RWPE2 (cell line): ENCODE measurements at places on chromosomes 4 and X.
A peak's percentile ranks its signal among the peaks of the same experiment; 100 is the strongest.

DNA sequence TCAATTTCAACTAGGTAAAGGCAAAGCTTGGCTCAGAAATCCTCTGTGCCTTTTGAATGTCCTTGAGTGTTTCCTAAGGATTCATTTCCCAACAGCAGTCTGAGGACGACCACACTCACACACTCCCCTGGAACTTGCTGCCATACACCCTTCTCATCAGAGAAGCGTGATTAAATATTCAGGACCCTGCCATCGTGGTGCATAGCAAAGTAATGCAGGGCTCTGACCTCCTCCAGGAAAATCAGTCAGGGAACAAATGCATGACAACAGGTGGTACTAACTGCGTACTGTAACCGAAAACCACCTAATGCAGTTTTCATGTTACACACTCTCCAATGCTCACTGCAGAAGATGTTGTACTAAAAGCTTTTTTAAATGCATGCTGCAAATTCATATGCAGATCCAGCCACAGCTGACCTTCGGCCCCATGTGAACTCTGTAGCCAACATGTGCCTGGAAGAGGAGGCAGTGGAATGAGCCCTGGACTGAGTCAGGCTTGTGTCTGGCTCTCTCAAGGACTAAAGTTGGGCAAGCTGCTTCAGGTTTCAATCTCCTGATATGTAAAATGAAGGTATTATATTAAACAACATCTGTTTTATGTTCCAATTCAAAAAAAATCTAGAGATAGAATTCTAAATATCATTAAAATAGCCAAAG lies 238.3 kb downstream of the KCNIP4 start:
- H3K27ac ChIP-seq: no peak overlapping the region
- H3K27me3 ChIP-seq: no peaks in the 10 kb centered on the region

GRCh38 chrX:12981880-12982279 lies 7.0 kb downstream of the TMSB4X start:
- H3K4me3 ChIP-seq: no peak overlapping the region
- no peaks in the 10 kb centered on the region for H3K27me3 ChIP-seq
- no peak overlapping the region for H3K27ac ChIP-seq

GRCh38 chrX:115892056-115892708 lies 278.4 kb upstream of the AGTR2 start:
- no peak overlapping the region for H3K4me3 ChIP-seq
- H3K27ac ChIP-seq: no peak overlapping the region
- no peaks in the 10 kb centered on the region for H3K27me3 ChIP-seq

GRCh38 chr4:121428721-121429120 lies 47.9 kb upstream of the QRFPR start:
- H3K36me3 ChIP-seq: no peaks in the 10 kb centered on the region
- H3K27me3 ChIP-seq: no peaks in the 10 kb centered on the region

- H3K27ac ChIP-seq: no peak within 1 kb of the TSS
- DNase-seq: peak; percentile 82
- peaks cover 4% of the 10 kb centered on the region for H3K27me3 ChIP-seq
- peaks cover 9% of the 10 kb centered on the region for H3K4me1 ChIP-seq
- no peaks in the 10 kb centered on the region for H3K36me3 ChIP-seq
- H3K4me3 ChIP-seq: peak within 1 kb of the TSS; percentile 25
Observed at GRCh38 chr4:162163892-162164759, at the start of gene FSTL5. Gene FSTL5 (minus strand): TSS chr4:162164000. CDS start chr4:162111396, 52,604 bp downstream.

GRCh38 chr4:81921751-81922159 lies 450.0 kb upstream of the RASGEF1B start:
- no peaks in the 10 kb centered on the region for H3K4me1 ChIP-seq
- H3K27ac ChIP-seq: no peak overlapping the region
- no peak overlapping the region for H3K4me3 ChIP-seq
- H3K27me3 ChIP-seq: no peaks in the 10 kb centered on the region
- no peaks in the 10 kb centered on the region for H3K36me3 ChIP-seq

DNA sequence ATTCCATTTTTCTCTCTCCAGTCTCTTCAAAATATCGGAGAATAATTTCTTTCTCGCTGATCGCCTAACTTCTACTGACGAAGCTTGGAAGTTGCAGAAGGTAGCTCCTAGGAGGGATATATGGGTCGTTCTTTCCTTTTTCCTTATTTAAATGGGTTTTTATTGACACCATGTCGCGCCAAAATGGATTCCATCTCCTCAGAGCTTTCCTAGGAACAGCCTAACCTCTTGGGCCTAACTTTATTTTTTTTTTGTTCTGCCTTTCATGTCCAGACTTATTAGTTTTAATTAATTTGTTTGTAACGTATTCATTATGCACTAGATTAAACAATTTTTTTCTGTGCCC lies 359.4 kb upstream of the ZCCHC13 start:
- no peak for DNase-seq
- H3K4me1 ChIP-seq: no peaks in the 10 kb centered on the region
- H3K27me3 ChIP-seq: no peaks in the 10 kb centered on the region
- peak overlapping the region; percentile 52 for H3K27ac ChIP-seq

DNA sequence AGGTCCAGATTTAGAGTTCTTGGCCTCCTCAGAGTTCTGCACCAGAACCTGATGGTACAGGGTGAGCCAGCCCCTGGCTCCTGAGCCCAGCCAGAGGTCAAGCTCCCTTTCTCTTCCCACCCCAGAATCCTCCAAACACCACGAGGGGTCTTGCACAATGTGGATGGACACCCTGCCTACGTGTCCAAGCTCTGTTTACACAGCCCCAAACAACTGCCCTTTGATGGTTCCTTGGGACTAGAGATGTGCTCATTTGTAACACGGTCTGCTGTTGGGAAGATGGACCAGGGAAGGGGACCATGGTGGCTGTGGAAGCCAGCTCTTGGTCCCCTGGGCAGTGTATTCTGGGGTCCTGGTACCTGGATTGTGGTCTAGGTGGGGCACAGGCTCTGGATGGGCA lies 40.0 kb upstream of the RPS6KA3 start:
- no peak for DNase-seq
- H3K4me3 ChIP-seq: no peak overlapping the region
- no peaks in the 10 kb centered on the region for H3K36me3 ChIP-seq
- H3K27ac ChIP-seq: no peak overlapping the region
- H3K4me1 ChIP-seq: no peaks in the 10 kb centered on the region

- H3K4me3 ChIP-seq: no peak overlapping the region
- no peak for DNase-seq
- no peaks in the 10 kb centered on the region for H3K27me3 ChIP-seq
- peaks cover 27% of the 10 kb centered on the region for H3K4me1 ChIP-seq
- peaks cover 19% of the 10 kb centered on the region for H3K36me3 ChIP-seq
- H3K27ac ChIP-seq: peak overlapping the region; percentile 67
Observed at GRCh38 chr4:39730072-39730471, 32.1 kb downstream of the UBE2K start.

DNA sequence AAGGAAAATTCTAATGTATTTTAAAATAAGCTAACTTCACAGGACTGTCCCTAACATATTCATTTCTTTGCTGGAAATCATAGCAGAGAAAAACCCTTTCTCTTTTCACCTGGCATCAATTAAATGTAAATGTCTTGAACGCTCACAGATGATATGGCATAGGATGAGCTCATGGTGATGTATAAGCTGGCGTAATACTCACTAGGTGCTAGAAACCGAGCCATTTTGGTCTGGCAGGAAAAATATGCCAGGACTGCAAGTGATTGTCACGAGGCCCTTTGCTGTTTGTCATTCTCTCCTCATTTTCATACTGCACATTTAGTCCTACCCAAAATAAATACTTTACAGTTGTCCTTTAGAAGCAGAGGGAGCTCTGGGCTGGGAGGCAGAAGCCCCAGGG lies 222.7 kb upstream of the LNX1 start:
- no peaks in the 10 kb centered on the region for H3K27me3 ChIP-seq
- H3K36me3 ChIP-seq: no peaks in the 10 kb centered on the region
- DNase-seq: no peak
- H3K4me3 ChIP-seq: no peak overlapping the region
- no peaks in the 10 kb centered on the region for H3K4me1 ChIP-seq

- no peak for DNase-seq
- H3K4me1 ChIP-seq: peaks cover 9% of the 10 kb centered on the region
- H3K36me3 ChIP-seq: no peaks in the 10 kb centered on the region
- H3K4me3 ChIP-seq: no peak overlapping the region
- no peak overlapping the region for H3K27ac ChIP-seq
Observed at GRCh38 chrX:104255465-104255864, 732 bp upstream of the ESX1 start.

GRCh38 chr4:187090401-187090800 lies 366.7 kb upstream of the FAT1 start:
- no peak for DNase-seq
- H3K4me1 ChIP-seq: no peaks in the 10 kb centered on the region

DNA sequence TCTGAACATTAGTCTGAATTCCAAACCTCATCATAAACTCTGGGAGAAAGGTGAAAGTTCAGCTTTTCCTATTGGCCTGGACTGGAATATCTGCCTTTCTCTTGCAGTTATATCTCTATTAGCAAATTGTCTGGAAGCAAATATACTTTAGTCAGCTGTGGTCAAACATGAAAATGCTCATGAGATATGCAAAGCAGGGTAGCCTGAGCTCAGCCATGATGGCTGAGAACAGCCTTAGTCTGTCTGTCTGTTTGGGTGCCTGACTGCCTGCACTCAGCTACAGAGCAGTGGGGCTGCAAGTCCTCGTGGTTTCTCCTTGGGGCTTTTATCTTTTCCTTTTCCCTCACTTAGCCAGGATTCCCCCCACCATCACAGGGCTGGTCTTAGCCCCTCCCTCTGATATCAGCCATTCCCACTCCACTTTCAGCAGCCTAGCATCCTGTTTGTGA lies 19.5 kb upstream of the PGRMC2 start:
- H3K27me3 ChIP-seq: no peaks in the 10 kb centered on the region
- no peak overlapping the region for H3K27ac ChIP-seq
- H3K36me3 ChIP-seq: no peaks in the 10 kb centered on the region
- no peaks in the 10 kb centered on the region for H3K4me1 ChIP-seq
- H3K4me3 ChIP-seq: no peak overlapping the region
- no peak for DNase-seq

DNA sequence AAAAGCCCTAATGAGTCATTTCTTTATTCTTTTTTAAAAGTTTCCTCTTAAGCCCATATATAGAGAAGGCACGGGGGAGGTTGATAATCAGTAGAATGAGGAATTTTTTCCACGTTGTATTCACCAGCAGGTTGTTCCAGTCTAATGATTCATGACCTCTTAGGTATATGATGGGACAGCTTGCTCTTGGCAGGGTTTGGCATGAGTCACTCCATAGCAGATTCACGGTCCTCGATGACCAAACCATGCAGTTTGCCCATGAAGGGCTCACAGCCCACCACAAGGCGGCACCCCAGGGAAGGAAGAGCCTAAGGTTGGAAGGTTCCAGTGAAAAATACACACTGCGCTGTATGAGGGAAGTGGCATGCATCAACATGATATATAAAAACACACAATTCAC lies 623.8 kb upstream of the DIPK2B start:
- no peaks in the 10 kb centered on the region for H3K27me3 ChIP-seq
- no peak overlapping the region for H3K4me3 ChIP-seq
- peaks cover 52% of the 10 kb centered on the region for H3K36me3 ChIP-seq
- DNase-seq: peak; percentile 89

- DNase-seq: no peak
- H3K4me3 ChIP-seq: no peak overlapping the region
- H3K27ac ChIP-seq: no peak overlapping the region
Observed at GRCh38 chrX:23745786-23746185, 2.7 kb upstream of the ACOT9 start.

DNA sequence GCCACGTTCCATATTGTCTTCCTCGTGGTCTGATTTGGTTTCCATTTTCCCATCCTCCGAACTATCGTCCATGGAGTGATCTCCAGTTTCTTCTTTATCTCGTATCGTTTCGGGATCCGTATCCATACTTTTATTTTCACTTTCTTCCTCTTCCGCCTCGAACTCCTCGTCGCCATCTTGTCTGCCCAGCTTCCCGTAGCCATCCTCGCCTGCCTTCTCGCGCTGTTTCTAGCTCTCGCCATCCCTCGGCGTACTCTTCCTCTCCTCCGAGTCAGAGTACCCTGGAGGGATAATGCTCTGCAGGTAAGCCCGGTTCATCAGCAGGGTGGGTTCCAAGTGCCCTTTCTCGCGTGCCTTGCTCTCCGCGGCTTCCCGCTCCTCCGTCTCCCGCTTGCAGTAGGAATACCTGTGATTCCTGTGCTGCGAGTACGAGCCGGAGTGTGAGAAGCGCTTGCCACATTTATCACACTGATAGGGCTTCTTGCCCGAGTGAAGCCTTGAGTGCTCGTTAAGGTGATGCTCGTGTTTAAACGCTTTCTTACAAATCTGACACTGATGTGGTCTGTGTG lies 134.5 kb upstream of the TAPT1 start:
- H3K36me3 ChIP-seq: no peaks in the 10 kb centered on the region
- H3K27ac ChIP-seq: no peak overlapping the region
- H3K27me3 ChIP-seq: no peaks in the 10 kb centered on the region
- no peaks in the 10 kb centered on the region for H3K4me1 ChIP-seq

DNA sequence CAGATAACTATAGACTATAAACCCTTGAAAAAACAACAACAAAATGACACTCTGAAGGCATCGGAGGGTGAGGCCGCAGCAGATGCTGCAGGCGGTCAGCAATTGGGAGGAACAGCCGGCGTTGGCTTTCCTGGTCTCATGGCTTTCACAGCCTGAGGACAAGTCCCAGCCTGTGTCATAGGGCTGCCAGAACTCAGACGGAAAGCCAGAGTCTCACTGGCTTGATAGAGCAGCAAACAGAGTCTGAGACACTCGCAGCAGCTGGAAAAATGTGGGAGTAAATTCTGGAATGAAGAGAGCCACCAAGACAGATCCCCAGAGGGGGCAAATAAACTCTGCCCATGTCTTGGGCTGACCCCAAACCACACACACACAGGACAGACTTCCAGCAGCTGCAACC lies 86.3 kb downstream of the PPP2R2C start:
- H3K36me3 ChIP-seq: no peaks in the 10 kb centered on the region
- H3K4me1 ChIP-seq: peaks cover 4% of the 10 kb centered on the region
- H3K4me3 ChIP-seq: no peak overlapping the region
- no peak for DNase-seq
- H3K27ac ChIP-seq: no peak overlapping the region

DNA sequence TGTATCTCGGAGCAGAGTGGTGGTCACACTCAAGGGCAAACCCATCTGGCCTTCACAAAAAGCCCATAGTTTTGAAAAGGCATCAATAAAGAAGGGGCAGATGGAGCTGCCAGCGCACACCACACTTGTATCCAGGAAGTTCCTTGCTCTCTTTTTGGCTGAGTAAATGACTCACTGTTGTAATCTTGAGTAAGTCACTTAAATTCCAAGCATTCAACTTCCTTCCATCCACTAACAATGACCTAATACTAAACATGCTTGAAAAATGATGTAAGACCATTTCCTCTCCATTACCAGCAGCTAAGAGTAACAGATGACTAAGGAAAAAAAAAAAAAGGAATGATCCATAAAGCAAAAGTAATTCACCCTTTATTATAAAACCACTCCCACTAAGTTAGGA lies 32.4 kb upstream of the MYOZ2 start:
- H3K36me3 ChIP-seq: no peaks in the 10 kb centered on the region
- H3K27me3 ChIP-seq: no peaks in the 10 kb centered on the region
- H3K4me1 ChIP-seq: peaks cover 54% of the 10 kb centered on the region
- peak overlapping the region; percentile 96 for H3K27ac ChIP-seq

- no peaks in the 10 kb centered on the region for H3K4me1 ChIP-seq
- no peak overlapping the region for H3K27ac ChIP-seq
- no peaks in the 10 kb centered on the region for H3K27me3 ChIP-seq
- H3K36me3 ChIP-seq: no peaks in the 10 kb centered on the region
- H3K4me3 ChIP-seq: no peak overlapping the region
Observed at GRCh38 chrX:97229318-97229717, 345.6 kb downstream of the RPA4 start.
